ENCODE measurements at places on chromosomes 12 and 14.

GRCh38 chr12:10672231-10672868, 1.5 kb downstream of the STYK1 start:
- no peak for DNase-seq

- DNase-seq: no peak
These were observed 8.5 kb downstream of the DHH start for GRCh38 chr12:49086116-49086515.

DNA sequence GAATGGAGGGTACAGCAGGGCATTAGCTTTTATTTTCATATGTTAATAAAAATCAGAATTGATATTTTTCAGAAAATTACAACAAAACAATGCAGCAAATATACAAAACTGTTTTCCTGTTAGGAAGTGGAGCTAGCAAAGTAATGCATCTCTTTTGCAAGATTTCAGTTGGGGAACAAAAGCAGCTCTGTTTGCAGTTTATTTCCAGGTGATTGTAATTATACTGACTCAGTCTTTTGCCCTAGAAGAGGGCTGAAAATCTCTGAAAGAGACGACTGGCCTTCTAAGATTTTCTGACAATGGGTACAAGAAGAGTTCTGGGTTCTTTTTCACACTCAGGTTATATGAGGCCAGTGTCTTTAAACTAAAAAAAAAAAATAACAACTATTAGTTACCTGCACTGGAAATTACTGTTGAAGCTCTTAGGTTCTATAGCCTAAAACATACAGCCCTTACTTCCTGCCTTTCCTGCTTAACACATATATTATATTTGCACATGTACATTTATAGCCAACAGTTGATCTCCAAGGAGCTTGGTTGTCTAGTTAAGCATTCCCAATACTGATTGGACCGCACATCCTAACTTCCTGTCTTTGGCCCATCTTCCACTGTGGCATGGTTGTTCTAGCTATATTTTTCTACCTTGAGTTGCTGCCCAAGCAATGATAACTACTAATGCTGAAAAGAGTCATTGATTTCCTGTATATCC, 199.1 kb upstream of the KRR1 start:
- DNase-seq: no peak

GRCh38 chr14:81170829-81171195, 49.9 kb downstream of the GTF2A1 start:
- DNase-seq: no peak

DNA sequence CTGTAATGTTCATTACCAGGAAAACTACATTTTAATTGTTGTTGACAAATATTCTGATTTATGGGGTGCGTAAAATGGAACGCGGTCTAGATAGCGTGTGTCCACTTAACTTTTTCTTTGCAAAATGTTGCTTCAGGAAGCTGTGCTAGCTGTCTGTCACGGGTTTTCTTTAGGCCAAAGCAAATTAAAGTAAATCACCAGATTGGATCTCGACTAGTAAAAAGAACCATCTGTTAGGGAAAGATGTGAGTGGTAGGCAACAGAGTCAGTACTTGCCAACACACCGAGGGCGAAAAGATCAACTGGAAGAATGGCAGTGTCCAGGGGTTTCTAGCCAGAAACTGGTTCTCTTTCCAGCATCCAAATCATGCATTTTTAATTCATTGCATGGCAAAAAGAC, 404.9 kb upstream of the TMPO start:
- no peak for DNase-seq

GRCh38 chr12:70840656-70841350, 79.7 kb downstream of the PTPRR start:
- no peak for DNase-seq

GRCh38 chr12:79555028-79555925, 135.5 kb downstream of the PAWR start:
- DNase-seq: no peak

- no peak for DNase-seq
These were observed 82.7 kb downstream of the PPP2R5C start for GRCh38 chr14:101844219-101844618.

DNA sequence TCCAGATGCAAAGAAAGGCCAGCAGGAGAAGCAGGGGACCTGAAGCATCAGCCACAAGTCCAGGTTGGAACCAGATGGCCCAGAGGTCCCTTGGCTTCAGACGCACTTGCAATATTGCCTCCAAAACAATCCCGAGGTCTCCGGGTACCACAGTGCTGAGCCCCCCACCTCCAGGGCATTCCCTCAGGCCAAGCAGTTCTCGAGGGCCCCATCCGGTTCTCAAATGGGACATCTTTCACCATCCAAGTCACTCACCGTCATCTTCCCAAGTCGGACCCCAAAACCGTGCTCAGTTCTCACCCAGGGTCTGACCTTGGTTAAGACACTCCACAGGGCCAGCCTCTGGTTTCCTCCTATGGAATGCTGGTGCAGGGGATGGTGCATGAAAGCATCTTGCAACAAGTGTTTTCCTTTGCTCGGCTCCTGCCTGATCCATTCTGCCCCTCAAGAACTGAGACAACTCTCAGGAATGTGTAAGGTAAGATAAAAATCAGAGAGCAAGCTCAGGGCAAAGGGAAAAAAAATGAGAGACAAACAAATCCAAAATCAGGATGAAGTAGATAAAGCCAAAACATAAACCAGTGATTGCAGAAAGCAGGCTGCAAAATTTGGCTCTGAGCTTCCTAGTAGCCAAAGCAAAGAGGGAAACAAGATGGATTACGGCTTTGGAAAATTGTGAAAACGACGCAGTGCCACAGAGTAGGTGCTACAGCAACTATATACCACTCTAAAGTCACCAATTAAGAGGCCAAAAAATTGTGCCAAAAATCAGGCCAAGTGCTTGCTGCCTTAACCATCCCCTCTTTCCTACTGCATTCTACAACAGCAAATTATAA, 8.0 kb downstream of the NCOR2 start:
- DNase-seq: no peak

DNA sequence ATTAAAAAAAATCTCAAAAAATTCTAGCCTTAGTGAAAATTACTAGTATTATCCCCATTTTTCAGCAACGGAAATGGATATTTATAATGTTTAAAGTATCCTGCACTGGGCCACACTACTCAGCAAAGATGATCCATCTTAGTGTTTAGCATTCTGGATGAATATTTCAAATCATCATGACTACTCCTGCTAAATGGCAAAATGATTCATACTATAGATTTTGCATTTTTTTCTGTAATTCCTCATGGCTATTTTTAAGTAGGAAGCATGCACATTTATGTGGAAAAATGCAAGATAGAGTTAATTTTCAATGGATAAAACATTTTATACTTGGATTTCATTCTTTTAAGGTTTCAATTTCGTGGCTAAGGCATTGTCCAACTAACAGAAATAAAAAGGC, 59.6 kb downstream of the LRFN5 start:
- no peak for DNase-seq

DNA sequence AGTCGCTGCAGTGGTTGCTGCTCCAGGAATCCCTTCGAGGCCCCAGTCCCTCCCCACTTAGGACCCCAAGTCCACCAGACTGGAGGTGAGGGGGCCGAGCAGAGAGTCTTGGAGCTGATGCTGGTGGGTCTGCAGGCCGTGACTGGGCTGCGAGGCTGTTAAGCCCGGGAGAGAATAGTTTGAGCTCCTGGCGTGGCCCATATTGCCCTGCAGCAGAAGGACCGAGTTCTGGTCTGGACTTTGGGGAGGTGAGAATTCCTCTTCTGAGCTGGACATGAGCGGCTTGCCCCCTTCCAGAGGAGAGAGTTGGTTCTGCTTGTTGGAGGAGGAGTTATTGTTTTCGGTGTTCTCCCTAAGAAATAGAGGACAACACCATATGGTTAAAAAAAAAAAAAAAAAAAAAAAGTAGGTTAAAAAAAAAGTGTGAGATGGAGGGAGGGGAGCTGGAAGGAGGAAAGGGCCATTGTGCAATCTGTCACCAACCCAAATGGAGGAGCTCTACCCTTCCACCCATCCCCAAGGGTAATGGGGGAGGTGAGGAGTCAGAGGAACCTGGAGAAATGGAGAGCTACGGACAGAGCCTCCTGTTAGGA, 3.0 kb downstream of the SIX1 start:
- DNase-seq: no peak

DNA sequence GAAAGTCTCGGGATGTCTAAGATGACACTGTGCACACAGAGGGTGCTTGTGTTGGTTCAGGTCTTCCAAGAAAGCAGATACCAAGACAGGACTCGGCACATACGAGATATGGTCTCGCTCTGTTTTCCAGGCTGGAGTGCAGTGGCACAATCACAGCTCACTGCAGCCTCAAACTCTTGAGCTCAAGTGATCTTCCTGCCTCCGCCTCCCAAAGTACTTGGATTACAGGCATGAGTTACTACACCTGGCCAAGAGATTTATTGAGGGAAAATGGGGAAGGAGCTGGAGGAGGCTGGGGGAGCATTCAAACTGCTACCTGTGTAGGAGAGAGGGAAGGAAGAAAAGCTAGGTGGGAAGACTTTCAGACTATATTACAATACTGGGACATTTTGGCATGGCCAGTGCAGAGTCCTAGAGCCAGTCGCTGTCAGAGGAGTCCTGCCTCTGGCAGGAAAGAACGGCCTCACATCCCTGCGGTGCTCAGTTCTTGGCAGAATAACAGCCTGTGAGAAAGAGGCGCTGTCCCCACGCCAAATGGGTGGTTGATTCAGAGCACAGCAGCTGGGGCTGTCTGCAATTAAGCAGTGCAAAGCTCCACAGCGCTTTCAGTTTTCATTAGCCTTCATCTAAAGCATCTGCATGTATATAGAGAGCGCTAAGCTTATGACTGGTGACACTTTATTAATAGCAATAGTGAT, 18.3 kb downstream of the SLC17A8 start:
- DNase-seq: no peak

DNA sequence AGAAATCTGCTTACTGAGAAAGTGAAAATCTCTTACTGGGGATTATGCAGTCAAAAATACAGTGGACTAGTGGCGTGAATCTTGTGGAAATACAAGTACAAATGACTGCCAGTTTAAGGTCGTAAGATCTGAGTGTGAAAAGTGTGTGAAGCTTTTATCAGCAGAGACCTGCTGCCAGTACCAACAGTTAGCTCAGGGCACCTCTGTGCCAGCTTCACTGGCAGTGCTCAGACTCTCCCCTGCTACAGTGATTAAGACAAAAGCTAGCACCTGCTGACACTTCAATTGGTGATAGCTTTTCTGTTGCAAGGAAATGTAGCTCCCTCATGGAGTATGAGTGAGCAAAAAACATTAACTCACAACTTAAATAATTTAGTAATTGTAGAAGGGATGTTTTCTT, 185.1 kb downstream of the ANO6 start:
- DNase-seq: no peak

- DNase-seq: no peak
These were observed 781.2 kb downstream of the FLRT2 start for GRCh38 chr14:86311151-86311550.

DNA sequence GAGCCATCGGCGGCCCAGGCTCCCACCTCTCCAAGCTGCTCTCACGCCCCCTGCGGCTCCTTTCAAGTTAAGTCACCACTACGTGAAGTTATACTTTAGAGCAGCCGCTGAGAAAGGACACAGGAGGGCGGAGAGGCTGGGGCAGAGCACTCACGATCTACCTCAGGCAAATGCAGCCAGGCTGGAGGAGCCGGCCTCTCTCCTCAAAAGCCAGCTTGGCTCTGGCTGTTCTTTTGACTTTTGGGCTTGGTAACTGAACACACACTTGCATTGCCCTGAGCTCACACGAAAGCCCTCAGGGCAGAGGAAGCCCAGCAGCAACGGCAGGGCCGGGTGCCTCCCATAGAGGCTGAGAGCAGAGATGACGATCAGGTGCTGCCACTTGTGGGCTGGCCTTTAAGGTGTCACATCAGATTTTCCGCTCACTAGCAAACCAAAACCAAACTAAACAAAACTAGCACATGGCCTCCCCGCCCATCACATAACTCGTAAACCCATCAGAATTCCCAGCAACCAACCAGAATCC, 75.2 kb downstream of the PITPNM2 start:
- peak; percentile 69 for DNase-seq

- no peak for DNase-seq
These were observed 49.2 kb upstream of the NCOR2 start for GRCh38 chr12:124616394-124617221.

DNA sequence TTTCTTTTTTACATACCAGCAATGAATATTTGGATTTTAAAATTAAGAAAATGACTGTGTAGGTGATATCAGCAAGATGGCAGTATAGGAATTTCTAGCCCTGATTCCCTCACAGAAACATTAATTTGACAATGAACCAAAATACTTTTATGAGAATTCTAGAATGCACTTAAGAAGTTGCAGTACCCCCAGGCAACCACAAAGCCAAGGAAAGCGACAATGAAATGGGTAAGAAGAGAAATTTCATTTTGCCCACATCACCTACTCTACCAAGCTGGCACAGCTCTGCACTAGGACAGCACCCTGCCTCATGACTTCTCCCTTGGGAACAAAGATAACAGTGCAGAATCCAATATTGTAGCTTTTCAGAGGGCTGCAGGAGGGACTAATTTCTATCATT, 6.6 kb downstream of the OR9K2 start:
- DNase-seq: no peak

- no peak for DNase-seq
These were observed 43.2 kb upstream of the BBS10 start for GRCh38 chr12:76391461-76391860.

DNA sequence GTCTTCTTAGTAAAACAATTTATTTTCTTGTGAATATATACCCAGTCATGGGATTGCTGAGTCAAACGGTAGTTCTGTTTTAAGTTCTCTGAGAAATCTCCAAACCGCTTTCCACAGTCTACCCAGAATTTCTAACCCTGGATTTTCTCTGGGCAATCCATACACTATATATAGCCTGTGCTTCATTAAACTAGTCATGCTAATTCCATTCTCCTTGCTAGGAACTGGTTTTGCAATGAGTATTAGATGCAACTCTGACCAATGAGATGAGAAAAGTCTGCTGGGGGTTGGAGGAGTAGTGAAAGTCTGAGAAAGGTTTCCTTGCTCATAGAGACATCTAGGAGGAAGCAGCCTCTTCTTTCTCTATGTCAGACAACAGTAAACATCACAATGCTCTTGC, 196.1 kb upstream of the CDKN3 start:
- DNase-seq: no peak

- DNase-seq: no peak
These were observed 132.8 kb upstream of the HIF1A start for GRCh38 chr14:61562321-61563161.

DNA sequence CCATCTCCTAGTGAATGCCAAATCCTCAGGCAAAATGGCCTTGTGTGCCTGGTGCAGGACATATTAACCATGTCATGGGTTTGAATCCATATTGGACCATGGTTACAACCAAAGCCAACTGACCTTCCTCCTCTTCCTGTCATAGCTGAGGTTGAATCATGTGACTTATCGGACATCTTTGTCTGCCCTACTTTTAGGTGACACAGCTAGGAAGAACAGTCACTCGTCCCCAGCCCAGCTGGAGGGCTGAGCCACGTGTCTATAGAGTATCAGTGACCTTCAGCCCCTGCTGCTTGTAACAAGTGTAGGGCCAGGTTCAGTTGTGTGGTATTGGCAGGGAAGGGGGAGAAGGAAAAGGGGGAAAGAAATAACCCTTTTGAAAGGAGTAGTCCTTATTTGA, 225.2 kb downstream of the KTN1 start:
- DNase-seq: no peak

DNA sequence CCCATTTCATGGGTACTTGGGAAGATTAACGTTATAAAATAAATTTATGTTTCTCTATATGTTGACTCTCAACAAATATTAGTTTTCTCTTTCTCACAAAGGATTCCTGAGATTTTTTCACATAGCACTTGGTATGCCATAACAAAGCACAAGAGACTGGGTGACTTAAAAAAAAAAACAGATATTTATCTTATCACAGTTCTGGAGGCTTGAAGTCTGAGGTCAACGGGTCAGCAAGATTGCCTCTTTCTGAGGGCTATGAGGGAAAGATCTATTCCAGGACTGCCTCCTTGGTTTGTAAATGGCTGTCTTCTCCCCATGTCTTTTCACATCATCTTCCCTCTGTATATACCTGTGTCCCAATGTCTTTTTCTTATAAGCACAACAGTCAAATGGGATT, 153.5 kb upstream of the DIO2 start:
- DNase-seq: no peak
